ENCODE measurements at places on chromosomes 2 and 18.

GRCh38 chr2:172249986-172250385, 147.3 kb upstream of the DLX2 start:
- DNase-seq: no peak

GRCh38 chr2:179614121-179614520, 247.3 kb downstream of the ZNF385B start:
- no peak for DNase-seq

DNA sequence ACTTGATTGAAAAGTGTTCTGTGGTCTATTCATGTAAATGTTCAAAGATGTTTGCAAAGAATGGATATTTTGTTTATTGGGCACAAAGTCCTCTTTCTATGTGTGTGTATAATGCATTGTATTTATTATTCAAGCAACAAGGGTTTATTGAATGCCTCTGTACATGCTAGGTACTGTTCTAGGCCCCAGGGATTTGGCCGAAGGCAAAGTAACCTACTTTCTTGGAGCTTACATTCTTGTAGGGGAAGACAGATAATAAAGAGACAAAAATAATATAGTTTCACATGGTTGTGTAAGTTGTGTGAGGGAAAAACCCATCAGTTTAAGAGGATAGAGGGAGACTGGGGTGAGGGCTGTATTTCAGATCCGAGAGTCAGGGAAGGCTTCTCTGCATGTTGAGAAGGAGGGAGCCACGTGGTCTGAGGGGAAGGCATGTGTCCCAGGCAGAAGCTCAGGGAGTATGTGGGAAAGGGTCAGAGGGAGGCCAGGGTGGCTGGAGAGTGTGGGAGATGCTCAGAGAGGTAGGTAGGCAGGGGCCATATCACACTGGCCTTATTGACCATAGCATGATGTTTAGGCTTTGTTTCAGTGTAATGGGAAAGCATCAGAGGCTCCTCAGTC, 40.4 kb upstream of the GPR155 start:
- DNase-seq: no peak

- DNase-seq: no peak
Measured at GRCh38 chr2:29954316-29954715, 32.9 kb upstream of the ALK start.

- no peak for DNase-seq
Measured at GRCh38 chr2:165567273-165567672, 97.8 kb downstream of the CSRNP3 start.

- DNase-seq: no peak
Measured at GRCh38 chr2:14634489-14635390, 2.2 kb downstream of the LRATD1 start.

GRCh38 chr2:216243026-216243425, 129.3 kb downstream of the MARCHF4 start:
- DNase-seq: no peak

DNA sequence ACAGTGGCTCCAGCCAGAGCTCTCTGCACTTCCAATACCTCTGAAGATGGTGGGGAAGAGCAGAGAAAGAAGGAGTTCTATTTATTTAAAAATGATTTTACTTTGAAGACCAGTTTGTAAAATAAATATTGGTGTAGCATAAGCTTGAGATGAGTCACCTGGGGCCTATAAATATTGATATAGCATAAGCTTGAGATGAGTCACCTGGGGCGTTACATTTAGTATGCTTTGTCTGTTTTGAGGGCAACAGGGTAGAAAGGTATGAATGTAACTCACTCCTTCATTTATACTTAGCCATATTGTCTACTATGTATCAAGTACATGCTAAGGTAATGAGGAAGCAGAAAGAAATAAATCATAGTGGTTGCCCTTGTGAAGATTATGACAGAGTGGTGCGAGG, 7.7 kb upstream of the SULT1C4 start:
- DNase-seq: no peak

- no peak for DNase-seq
Measured at GRCh38 chr2:186868344-186868743, 19.4 kb upstream of the ZSWIM2 start.

DNA sequence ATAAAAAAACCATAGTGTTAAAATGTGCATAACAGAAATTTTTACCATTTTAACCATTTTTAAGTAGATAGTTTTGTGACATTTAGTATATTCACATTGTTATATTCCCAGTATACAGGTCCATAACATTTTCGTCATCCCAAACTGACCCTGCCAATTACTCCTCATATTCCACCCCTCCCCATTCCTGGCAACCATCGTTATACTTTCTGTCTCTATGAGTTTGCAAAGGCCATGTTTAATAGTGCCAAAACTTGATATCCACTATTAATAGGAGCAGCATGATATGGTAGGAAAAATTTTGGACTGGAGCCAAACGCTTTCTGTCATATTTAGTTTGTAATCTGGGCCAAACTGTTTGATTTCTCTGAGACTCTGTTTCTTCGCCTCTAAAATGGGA, 30.9 kb downstream of the PLCL1 start:
- DNase-seq: no peak

- no peak for DNase-seq
Measured at GRCh38 chr18:35171315-35171987, 69.4 kb upstream of the ZNF397 start.

- DNase-seq: no peak
Measured at GRCh38 chr2:46569766-46570165, 90.4 kb downstream of the TMEM247 start.

GRCh38 chr2:4995466-4995865, 696.7 kb upstream of the SOX11 start:
- DNase-seq: no peak

DNA sequence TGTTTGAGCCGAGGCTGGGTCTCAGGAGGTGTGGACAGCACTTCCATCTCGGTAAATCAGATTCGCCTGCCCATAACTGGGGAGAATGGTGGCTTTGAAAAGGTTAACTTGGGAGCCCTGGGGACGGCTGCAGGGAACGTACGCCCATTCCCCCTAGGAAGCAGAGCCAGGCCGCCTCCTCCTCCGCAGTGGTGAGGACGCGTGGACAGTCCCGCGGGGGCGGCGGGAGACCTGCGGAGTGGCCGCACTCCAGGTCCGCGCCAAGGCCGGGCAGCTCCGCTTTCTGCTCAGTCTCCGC, 845 bp upstream of the MYCN start:
- no peak for DNase-seq

DNA sequence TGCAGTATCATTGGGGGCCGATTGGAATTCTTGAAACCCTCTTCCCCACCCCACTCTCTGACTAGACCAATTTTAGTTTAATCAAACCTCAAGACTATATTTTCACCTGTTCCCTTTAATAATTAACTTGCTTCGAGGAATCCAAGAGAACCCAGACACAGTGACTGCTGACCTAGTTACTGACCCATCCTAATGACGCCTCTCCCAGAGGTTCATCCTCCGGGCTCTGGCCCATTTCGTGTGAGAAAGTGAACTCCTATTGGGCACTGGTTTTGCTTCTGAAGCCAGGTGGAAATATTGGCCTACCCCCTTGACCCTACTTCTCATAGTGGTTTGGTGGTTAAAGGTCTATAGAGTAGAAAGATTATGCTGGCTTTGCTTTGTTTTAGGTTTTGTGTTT, 39.9 kb downstream of the RPL37A start:
- no peak for DNase-seq

DNA sequence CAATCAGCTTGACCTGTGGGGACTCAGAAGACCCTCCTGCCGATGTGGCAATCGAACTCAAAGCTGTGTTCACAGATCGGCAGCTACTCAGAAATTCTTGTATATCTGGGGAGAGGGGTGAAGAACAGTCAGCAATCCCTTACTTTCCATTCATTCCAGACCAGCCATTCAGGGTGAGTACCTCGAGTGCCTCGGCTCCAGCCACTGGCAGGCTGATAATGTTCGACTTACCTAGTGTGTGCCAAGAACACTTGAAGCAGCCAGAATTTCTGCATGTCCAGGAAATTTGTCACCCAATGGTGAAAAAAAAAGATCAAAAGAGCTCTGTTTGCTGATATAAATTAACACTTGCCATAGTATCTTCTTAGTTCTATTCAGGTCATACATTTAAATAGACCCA, 2.3 kb downstream of the LGALSL start:
- no peak for DNase-seq

DNA sequence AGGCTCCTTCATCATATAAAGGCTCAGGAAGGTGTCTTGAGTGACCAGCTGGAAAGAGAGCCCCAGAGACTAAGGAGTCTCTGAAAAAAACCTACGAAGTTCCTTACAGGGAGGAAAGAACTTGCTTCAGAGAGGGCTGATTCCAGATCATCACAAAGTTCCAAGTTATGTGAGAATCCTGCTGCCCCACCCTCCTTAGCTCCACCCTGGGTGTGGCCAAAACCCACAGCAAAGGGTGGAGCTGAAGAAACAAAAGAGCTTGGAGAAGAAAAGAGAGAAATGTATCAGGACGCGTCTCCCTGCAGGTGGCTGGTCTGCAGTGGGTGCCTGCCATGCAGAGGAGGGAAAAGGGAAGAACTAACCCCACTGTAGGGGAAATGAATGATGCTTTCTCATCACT, 32.8 kb upstream of the ZNF396 start:
- DNase-seq: no peak

- DNase-seq: no peak
Measured at GRCh38 chr2:14572633-14573032, 59.9 kb upstream of the LRATD1 start.

GRCh38 chr2:151297882-151298281, 8.4 kb upstream of the NMI start:
- DNase-seq: no peak

GRCh38 chr2:89818873-89819272, 1127.4 kb downstream of the RPIA start:
- DNase-seq: no peak

GRCh38 chr2:74491648-74492544, 7.5 kb downstream of the LBX2 start:
- DNase-seq: no peak

GRCh38 chr2:142782942-142783443, 94.5 kb upstream of the KYNU start:
- no peak for DNase-seq

DNA sequence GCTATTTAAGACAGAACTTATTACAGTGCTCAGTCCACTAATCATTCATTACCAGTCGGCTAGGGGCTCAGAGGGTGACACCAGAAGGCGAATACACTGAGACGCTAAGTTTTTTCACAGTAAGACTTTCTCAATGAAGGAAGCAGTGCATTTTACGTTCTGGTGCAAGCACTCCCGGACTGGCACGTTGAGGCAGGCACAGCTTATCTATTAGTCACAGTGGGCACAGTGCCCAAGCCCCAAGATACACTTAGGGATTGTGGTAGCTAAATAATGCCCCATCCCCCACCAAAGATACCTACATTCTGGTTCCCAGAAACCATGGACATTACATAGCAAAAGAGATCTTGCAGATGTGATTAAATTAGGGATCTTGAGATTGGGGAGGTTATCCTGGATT, 32.6 kb upstream of the BCL11A start:
- no peak for DNase-seq

GRCh38 chr2:73987109-73987947, 2.6 kb downstream of the TET3 start:
- DNase-seq: no peak

- no peak for DNase-seq
Measured at GRCh38 chr2:241911551-241911950, 42.0 kb downstream of the RTP5 start.

GRCh38 chr2:229719926-229720647, 5.7 kb upstream of the DNER start:
- no peak for DNase-seq

DNA sequence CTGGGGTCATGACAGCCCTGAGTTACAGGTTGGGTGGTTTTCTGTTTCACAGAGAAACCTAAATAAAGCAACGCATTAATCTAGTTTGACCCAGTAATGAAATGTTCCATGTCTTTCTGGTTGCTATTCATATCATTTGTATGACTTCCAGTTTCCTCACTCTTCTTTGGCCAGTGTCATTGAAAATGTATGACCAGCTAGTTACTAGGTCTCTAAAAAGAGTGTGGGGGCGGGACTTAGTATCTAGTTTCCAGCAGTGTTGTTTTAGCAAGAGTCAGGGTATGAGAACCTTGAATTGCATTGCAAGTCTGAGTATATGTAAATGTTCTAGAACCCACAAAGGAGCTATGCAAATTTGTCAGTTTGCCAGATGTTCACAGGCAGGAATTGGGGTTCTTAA, 47.7 kb downstream of the SLC9A2 start:
- DNase-seq: no peak

GRCh38 chr2:171180229-171180930, 19.7 kb upstream of the TLK1 start:
- no peak for DNase-seq

- DNase-seq: no peak
Measured at GRCh38 chr2:157747695-157748370, 119.2 kb upstream of the ACVR1C start.

DNA sequence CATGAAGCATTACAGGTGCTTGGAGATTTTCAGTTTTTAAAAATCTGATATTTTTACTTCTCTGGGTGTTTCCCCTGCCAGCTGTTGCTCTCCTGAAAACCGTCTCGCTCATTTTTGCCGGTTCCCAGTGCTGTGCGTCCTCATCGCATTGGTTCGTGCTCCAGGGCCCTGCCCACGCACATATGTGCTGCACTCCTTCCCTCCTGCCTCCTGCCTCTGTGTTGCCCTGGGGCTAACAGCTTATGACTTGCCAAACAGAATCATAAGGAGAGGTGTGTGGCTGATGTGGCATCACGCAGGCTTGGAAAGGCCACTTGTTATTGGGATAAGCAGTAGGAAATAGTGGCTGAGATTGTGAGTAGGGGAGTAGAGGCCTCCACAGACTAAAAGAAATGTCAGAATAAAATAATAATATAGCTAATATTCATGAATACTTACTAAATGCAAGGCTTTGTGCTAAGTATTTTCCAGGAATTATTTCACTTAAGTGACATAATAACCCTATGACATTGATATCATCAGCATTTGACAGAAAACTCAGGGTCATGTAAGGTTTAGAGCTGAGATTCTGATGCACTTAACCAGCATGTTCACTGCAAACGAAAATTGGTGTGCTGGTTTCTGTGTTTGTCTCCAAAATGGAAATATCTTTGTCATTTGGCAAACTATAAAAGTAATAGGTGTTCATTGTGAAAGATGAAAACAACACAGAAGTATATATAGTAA, 53.5 kb downstream of the SLC4A1AP start:
- no peak for DNase-seq

All from stimulated activated CD4-positive, alpha-beta T cell treated with anti-CD3 and anti-CD28 coated beads, Interleukin-1b, Interleukin-23, amount 100 ng/mL, for 1 hour (primary cell).